HuH-7.5 (cell line): ENCODE measurements at places on chromosomes 7 and 10.

DNA sequence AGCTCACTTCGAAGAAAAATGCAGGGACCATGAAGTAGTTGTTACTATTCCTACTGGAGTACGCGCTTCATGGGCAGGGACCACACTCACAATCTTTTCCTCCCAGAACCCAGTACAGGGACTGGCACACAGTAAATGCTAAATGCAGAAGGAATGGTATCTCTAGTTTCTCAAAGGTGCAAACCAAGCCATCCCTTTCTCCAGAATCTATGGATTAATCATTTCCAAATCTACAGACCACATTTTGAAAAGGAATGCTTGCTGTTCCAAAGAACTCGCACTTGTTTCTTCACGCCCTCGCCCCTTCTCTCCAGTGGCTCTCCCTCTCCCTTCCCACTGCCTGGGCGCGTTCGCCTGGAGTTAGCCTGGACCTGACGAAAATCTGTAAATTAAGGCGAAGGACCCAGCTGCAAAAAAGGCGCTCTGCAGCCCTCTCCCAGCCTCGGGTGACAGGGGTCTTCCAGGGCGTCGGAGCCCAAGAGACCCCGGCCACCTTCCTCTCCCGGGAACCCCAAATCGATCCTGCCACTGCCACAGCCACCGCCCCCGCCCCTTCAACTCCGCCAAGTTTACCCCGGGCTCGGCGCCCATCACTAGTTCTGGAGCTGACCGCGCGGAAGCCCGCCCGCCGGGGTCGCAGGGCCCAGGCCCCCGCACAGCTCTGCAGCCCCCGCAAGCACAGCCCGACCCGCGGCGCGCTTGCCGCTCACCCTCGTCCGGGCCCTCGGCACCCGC is 527 bp downstream of the PDIA4 start:
- no peak for DNase-seq

GRCh38 chr10:4931587-4931986 is 31.6 kb upstream of the AKR1C1 start:
- no peak for DNase-seq

GRCh38 chr7:116139007-116139406 is 71.3 kb upstream of the TES start:
- DNase-seq, result no peak

- DNase-seq, result no peak
Measured at GRCh38 chr7:110119883-110120581, 970.9 kb upstream of the LRRN3 start.

- no peak for DNase-seq
Measured at GRCh38 chr7:73909051-73909941, 48.3 kb downstream of the TMEM270 start.

DNA sequence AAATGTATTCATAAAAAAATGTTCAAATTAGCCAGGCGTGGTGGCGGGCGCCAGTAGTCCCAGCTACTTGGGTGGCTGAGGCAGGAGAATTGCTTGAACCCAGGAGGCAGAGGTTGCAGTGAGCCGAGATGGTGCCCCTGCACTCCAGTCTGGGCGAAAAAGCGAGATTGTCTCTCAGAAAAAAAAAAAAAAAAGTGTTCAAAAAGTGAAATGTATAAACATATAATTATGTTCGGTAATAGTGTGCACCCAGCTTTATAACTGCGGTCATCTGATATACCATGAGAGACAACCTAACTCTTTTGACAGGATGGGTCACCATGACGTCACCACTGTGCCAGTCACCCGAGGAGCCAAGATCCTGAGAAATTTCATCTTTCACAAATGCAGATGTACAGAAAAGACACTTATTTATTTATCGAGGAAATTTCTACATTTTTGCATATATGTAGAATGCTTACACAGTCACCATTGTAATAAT is 594 bp upstream of the RP9 start:
- no peak for DNase-seq

- no peak for DNase-seq
Measured at GRCh38 chr10:129942936-129943715, 20.9 kb downstream of the EBF3 start.

GRCh38 chr7:98755138-98755898 is 114.5 kb downstream of the TMEM130 start:
- DNase-seq, result no peak

DNA sequence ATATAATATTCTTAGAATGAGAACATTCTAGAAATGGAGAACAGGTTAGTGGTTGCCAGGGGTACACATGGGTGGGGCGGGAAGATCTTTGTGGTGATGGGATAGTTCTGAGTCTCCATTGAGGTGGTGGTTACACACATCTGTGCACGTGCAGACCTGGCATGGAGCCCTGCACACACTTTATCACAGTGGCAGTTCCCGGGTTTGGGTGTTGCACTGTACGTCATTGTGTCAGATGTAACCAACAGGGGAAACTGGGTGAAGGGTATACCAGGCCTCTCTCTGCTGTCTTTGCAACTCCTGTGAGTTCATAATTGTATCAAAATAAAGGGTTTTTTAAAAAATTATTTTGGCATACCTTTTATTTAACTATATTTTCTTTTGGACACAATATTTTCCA is 51.1 kb downstream of the LMTK2 start:
- DNase-seq, result no peak

DNA sequence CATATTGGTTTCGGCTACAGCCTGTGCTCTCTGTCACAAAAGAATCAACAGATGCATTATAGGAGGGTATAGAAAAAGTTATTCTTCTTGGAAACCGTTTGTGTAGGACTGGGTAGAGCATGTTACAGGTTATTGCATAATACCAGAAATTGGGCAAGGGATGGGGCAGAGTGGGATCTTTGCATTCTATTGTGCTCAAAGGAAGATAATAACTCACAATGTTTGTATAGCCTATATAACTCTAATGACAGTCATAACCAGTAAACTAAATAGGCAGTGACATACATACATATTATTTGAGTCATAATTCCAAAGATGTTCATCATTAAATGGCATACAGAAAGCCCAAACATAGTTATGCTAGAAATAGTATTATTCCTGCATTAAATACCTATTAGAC is 179.7 kb downstream of the XPNPEP1 start:
- no peak for DNase-seq

GRCh38 chr10:77281719-77282118 is 355.9 kb downstream of the KCNMA1 start:
- DNase-seq, result no peak

- no peak for DNase-seq
Measured at GRCh38 chr7:39923091-39923490, 27.0 kb upstream of the CDK13 start.

DNA sequence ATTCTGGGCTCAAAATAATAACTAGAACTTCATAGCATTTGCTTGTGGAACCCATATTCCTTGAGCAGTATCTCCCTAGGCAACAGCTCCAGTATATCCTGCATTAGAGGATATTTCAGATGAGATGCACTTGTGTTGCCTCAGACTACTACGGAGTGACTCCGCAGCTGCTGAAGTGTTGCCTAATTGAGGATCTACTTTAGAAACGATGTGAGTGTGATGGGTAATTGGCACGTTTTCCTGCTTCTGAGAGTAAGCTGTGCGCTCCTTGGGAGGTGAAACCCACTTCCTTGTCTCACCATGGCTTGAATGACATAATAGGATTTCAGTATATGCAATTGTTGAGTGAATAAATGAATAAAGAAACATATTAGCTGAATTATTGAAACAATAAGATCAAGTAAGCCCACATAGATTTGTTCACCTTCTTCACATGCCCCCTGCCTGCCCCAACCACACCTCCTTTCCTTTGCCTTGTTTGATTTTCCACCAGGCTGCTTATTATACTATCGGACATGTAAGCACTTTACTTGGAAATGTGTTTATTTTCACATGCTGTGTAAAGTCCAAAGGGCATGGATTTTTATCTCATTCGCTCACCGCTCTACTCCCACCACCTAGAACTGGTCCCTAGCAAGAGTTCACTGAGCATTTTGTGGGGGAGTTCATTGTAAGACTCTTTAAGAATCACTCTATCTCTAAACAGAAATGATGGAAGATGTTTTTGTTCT is 303.8 kb downstream of the KCNMA1 start:
- peak; percentile 28 for DNase-seq

DNA sequence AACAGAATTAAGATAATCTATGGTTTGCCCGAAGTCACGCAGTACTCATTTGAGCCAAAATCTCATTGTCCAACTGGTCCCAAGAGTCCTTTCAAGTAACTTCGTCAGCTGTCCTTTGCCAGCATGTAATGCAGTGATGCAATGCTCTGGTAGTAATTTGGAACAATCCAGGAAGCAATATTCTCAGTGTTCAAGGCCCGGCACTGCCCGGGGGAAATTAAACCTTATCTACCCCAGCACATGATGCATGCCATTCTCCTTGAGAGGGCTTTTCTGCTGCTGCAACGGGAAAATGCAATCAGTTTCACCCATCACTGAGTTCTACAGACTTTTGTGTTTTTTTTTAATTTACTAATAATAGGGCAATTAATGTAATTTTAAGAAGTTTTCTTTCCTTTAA is 77.6 kb upstream of the NME8 start:
- no peak for DNase-seq
